ENCODE measurements at places on chromosomes 5 and 9.

DNA sequence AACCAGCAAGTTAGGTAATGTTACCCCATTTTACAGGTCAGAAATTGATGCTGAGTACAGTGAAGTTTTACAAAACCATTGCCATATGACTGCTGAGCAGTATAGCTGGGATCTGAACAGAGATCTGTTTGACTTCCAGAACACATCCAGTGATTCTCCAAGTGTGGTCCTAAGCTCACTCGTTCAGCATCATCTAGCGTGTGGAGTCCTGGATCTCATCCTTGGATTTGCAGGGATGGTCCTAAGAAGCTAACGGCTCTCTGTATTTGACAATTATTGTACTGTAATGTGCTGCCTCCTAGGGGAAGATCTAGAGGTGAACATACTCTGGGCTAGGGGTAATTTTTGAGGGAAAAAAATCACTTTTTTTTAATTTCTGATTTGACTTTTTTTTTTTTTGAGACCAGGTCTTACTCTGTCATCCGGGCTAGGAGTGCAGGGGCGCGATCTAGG, 1.4 kb downstream of the SLC26A2 start:
- no peak for DNase-seq

DNA sequence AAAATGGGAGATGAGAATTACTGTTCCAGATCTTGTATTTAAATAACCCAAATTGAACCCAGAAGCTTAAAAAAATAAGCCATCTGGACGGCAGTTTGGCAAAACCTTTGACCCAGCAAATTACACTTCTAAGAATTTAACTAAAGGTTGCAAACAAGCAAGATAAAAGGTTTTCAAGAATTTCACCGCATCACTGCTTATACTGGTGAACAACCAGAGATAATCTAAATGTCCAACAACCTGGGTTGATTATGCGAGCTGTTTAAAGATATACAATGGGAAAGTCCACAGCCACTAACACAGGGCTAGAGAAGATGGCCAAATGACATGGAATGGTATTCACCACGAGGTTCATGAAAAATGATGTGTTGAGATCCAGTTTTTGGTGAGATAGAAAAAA, 149.3 kb downstream of the GNAQ start:
- no peak for DNase-seq

- no peak for DNase-seq
These were observed 21.5 kb upstream of the COL5A1 start for GRCh38 chr9:134619983-134620661.

DNA sequence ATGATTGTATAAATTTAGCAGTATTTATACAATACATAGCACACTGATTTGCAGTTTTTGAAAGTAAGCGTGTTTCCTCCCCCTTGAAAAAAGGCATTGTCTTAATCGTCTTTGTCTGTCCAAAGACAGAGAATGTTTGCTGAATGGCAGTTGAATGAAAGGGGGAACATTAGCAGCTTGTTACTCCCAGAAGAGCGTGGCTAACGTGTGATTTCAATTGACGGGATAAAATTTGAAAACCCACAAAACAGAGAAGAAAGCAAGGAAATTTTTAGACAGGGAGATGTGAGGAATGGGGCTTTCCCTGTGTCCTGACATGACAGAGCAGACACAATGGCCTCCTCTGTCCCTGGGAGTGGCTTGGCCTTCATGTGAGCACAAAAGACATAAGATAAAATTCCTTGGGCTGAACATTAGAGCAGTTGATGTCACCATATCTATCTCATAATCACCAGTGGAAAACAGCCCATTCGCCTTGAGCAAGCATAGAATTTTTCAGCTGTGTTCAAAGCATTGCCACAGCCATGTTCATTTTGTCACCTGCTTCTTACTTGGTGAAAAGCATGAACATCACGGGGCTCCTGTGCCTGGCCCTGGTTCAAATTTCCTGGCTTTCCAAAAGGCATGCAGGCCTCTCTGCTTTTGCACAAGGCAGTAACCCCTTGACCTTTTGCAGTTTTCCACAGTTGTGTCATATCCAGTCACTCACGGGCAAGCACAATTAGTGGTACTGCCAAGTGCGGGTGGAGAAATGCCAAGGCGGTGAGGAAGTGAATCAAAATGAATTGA, 126.9 kb downstream of the TLE1 start:
- DNase-seq = no peak

DNA sequence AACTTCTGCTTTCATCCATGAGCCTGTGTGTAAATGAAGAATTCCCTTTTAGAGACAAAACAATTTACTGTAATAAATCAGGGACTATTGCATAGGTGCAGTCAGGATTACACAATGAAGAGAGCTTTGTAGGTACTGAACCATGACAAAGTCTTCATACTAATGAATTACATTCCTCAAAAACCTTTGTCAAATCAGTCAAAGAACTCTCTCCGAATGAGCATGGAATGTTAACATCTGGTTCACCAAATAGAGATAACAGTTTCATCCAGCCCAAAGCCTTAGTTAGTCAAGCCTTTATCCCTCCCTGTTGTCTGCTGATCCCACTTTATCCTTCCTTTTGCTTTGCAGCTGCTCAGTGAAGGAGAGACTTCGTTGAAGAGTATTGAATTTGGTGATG, 62.9 kb upstream of the DMRTA1 start:
- no peak for DNase-seq

- DNase-seq = no peak
These were observed 28.0 kb upstream of the IFNK start for GRCh38 chr9:27496135-27496504.

DNA sequence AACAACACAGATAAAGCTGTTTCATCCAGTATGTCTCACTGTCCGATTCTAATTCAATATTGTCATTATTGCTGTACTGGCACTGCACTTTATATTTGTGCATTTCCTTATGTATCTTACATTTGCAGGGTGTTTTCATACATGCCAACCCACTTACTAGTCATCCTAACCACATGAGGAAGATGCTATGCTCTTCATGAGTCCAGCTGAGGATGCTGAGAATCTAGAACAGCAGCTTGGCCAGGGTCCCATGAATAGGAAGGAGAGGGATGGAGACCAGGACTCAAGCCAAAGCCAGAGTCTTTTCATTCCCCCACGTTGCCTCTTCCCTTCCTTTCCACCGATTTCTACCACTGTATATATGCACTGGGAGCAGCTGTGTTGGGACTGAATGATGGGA, 292.8 kb upstream of the KLF4 start:
- no peak for DNase-seq

GRCh38 chr9:68995776-68996175, 18.1 kb downstream of the PRKACG start:
- DNase-seq = no peak

- DNase-seq = no peak
These were observed 5.0 kb downstream of the EBF1 start for GRCh38 chr5:159094745-159095144.

GRCh38 chr9:132299221-132299620, 55.6 kb downstream of the SETX start:
- DNase-seq = no peak

DNA sequence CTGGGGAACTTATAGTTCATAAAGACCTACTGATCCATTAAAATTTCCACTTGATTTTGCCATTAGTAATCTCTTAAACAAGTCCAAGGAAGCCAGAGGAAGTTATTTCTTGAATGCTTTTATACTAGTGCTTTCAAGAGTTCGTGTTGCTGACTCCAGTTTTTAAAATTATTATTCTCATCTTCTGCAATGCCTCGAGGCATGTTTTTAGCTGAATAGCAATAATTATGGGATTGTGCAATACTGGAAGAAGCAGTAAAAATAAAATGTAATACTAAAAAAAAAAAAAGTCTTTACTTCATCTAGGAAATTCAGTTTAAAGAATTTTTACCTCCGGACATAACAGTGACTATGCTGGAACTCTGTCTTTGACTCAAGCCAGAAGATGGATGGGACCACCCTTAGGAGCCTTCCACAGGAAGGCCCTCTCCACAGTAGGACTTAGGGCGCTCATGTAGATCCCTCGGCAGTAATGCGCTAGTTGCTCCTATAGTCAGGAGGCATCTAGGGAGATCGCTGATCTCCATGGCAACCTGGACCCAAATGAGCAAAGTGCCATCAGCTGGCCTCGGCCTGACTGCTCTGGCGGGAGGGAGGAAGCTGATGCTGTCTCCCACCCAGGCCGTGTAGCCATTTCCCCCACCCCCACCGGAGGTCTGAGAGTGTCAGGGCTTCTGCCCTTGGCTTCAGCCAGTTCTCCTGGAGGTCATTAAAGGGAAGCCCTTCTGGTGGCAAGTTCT, 56.7 kb downstream of the DAPK1 start:
- DNase-seq = no peak

DNA sequence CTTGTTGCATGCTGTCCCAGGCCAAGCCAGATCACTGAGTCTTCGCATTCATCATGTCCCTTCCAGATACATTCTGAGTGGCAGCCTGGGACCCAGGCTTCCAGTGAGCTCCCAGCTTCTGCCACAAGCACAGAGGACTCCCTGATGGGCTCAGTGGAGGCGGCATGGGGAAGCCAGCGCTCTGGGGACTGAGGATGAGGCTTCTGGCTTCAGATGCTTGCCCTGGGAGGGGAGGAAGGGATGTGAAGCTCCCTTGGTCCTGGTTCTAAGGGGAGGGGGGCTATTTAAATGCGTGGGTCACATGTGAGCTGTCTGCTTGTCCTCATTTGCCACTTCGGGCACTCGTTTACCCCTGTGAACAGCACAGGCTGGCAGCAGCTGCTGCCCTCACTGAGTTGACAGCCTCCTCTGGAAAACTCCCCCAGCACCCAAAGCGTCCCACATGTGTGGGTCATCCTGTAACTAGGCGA, 174.0 kb downstream of the NR3C1 start:
- no peak for DNase-seq

GRCh38 chr9:36166168-36166927, 2.8 kb upstream of the CCIN start:
- peak; percentile 66 for DNase-seq

- DNase-seq = no peak
These were observed 3.4 kb downstream of the ADGRD2 start for GRCh38 chr9:124453586-124454191.

DNA sequence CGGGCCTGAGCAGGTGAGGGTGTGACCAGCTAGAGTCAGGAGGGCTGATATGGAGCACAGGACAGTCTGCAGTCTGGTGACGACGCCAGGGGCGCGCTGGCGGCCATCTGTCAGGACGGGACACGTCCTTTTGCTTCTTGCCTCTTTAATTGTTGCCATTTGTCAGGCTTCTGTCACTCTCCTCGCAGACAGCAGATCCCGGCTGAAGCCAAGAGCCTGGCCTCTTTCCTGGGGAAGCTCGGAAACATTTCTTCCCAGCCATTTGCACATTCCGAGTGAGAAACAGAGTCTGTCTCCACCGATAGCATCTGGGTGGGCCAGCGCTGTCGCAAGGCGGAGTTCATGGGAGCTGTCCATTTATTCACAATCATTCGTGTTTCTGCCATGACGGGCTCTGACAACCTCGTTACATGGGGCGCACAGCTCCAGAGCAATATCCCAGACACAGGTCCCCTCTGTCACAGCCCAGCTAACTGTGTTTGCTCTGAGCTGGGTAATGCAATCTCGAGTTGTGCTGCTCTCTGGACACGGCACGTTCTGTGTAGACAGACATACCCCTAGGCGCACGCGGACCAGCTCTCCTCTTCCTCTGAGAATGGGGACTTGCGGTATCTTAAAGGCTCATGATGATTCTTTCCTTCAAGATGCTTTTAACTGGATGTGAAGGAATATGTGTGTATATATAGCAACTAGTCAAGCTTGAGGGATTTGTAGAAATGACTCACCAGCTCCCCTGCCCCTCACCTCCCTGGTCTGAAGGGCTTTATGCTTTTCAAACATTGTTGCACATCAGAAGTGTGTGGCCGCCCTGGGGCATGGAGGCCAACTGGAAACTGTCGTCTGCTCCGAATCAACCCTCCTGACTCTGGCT, 105.3 kb upstream of the FCN2 start:
- no peak for DNase-seq

DNA sequence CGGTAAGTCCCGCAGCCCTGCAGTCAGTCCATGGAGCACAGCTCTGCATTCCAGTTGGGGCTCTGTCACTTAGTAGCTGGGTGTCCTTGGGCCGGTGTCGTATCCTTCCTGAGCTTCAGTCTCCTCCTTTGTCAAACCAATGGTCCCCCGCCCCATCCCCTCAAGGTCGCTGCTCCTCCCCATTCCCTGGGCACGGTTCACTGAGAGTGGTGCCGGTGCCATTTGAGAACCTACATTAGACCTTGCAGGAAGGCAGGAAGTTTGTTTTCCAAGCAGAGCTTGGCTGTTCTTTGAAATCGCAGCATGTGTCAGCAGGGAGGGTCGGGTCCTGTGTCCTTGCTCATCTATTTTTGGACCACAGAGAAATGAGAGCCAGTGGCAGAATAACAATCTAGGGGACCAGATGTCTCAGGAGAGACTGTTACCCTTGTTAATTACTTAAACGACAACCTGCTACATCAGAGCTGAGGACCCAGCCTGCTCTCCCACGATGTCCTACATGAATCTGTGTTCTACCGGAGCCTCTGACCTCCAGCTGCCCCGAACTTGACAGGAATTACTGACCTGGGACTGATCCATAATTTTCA, 21.7 kb upstream of the BARHL1 start:
- no peak for DNase-seq

DNA sequence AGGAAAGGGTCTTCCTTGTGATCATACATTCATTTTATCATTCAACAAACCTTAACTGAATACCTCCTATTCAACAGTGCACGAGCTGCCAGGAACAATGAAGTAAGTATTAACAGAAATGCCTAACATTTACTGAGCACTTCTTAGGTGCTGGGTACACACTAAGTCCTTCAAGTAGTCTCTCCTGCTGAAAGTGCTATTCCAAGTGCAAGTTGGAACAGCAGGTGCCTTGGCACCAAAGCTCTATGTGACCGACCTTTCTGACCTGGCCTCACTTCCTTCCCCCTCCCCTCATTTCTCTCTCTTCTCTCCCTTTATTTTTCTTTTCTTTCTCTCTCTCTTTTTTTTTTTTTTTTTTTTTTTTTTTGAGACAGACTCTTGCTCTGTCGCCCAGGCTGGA, 94.5 kb downstream of the GRIA1 start:
- DNase-seq = no peak

DNA sequence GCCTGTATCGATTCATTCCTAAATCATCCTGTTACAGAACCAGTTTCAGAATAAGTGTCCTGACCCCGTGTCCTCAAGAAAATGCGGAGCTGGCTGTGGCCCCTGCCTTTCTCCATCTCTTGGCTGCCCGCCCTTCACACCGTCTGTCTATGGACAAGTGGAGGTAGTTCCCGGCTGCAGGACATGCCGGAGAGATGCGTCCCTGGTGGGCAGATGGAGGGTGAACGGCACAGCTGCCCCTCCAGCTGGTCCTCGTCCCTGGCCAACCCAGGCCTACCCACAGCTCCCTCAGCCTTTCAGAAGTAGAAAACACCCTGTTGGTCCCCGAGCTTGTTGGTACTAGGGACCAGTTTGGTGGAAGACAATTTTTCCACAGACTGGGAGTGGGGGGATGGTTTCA, 14.8 kb upstream of the EXOC3 start:
- no peak for DNase-seq

- no peak for DNase-seq
These were observed 149.8 kb upstream of the FGF10 start for GRCh38 chr5:44538797-44539601.
